ENCODE measurements at places on chromosomes 5 and 9.

- DNase-seq: no peak
These were observed 72.4 kb upstream of the PHYKPL start for GRCh38 chr5:178304761-178305645.

DNA sequence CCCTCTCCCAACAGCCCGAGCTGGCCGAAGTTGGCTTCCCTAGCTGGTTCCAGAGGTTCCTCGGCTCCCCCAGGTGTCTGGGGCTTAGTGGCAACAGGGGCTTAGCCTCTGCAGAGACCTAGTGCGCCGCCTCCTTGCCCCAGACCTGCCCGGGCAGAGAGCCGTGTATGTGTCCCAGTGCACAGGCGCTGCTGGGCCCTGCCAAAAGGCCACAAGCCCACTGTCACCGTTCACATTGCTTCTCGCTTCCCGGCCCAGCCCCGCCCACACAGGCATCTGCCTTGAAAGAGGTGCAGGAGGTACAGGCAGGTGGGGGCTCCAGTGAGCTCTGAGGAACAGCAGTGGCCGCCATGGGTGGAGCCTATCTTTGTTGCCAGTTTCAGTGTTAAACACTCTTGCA is 2.5 kb upstream of the CACFD1 start:
- DNase-seq: no peak

GRCh38 chr5:4976902-4977301 is 163.2 kb upstream of the ADAMTS16 start:
- no peak for DNase-seq

- no peak for DNase-seq
These were observed 1.0 kb downstream of the CLIC3 start for GRCh38 chr9:136995362-136995761.

- no peak for DNase-seq
These were observed 104.3 kb downstream of the NFIB start for GRCh38 chr9:14209399-14210345.

GRCh38 chr9:99083051-99083450 is 21.9 kb upstream of the TGFBR1 start:
- no peak for DNase-seq

DNA sequence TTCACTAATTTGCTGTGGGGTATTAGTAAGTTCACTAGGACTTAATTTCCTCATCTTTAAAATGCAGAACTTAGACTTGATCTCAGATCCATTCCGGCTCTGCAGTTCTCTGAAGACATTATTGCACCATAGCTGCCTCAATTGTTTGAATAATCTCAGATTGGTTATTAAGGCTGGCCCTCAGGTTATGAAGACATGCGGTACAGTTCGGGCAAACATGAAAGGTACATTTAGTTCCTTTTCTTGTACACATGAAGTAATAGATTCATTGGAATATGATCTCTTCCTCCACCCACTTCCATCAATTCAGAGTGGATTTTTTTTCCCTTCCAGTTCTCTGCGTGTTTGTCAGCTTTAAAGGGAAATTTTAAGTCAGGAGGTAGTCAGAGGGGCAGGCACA is 28.0 kb downstream of the ATP6V0E1 start:
- DNase-seq: no peak

GRCh38 chr9:95399261-95399660 is 81.8 kb upstream of the FANCC start:
- no peak for DNase-seq

DNA sequence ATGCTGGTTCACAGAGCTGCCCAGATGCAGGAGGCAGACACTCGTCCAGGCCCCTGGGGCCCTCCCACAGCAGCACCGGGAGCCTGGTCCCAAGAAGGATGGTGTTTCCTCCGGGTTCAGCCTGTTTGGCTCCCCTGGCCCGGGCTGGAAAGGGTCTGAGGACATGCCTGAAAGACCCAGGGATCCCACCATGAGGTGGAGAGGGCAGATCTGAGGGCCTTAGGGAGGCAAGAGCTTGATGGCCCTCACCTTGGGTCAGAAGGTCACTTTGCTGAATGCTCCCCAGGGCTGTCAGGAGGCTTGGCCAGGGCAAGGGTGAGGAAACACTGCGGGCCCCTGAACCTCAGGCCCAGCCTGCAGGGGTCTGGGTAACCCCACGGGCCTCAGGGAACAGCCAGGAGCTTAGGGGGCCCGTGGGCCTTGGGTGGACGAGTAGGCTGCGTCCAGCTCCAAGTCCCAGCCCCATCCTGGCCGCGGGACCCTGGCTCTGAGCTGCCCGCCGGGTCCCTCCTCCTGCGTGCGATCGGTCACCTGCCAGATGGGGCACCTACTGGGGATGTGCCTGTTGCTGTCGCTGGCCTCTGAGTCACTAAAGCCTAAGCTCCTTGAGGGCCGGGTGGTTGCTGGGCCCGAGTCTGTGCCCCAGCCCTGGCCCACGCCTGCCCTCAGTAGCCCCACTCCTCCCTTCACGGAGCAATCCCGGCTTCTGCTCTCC is 106.2 kb downstream of the ZNF354C start:
- DNase-seq: no peak

DNA sequence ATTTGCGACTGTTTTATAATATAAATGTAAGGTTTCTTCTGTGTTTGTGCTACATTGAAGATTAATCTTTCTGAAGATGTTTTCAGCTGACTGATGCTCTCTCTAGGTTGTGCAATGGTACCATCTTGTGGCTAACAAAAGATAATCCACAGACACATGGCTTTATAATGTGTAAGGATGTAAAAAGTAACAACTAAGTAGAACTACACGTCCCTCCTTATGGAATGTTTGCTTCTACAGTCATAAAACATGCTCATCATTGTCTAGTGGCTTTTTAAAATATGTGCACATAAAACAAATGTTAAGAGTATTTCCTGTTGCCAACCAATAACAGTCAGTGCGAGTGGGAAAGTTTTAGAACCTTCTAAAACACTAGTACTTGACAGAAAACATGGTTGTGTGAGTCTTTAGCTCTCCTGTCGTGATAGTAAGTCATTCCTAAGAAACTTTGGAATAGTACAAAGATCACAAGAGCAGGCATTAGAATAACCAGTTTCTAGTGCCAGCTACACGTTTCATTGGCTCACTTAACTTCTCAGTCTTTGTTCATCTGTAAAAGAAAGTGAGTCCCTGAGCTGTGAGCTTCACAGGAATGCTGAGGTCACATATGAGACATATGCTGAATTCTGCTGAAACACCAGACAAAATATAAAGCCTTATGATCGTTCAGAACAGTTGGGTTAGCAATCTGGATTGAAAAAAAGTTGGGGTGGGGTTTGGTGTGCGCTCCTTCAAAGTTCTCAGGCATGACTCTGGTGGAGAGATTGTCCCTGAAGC is 75.7 kb upstream of the GLIS3 start:
- DNase-seq: no peak

DNA sequence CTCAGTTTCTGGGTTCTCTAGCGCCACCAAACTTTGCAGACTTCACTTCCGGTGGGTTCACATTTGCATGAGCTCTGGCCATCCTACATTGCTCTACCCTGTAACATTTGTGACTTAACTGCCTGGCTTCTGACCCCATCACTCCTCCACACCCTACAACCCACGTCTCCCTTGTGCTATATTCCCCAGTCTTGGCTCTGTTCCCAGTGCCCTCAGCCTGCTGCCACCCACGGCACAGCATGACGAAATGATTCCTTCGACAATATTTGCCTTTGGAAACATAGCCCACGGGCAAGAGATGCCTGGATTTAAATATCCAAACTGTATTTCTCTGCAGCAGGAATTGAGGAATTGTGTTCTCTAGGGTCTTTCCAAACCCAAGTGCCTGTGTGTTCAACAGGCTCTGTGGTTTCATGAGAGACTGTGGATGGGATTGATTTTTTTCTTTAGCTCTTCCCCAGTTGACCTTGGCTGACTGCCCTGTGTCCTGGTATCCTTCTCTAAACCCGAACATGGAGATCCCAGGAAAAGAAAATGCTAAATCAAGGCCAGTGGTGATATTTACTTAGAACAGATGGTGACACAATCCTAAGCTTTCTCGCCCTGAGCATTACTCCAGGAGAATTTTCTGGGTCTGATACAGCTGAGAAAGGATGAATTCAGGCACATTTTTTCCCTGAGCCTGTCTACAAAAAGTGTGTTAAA is 44.4 kb upstream of the GRIA1 start:
- no peak for DNase-seq
